H7 (cell line): ENCODE measurements at places on chromosomes 12 and 14. TPM values are rescaled to one million over a fixed set of nuclear protein-coding genes. Genes with fewer than 3 reads are reported as not detected.

The C12orf60 gene
- 1.7 and 3.0 TPM in 2 replicates for total RNA-seq

DNA sequence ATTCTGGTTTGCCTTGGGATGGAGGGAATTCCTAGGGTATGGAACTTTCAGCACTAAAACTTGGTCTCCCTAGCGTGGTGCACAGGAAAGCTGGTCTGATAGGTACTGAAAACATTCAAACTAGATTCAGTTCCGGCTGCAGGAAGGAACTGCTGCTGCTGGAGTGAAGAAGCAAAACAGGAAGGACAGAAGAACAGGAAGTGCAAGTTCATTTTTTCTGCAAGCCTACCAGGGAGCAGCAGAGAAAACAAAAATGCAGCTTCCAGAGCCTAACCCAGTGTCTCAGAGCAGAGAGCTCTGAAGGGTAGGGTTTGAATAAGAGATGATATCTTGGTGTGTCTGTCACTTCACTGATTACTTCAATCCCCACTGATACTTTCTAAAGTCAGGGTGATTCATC is 165.2 kb downstream of the VRK1 start:
- no peak for DNase-seq

GRCh38 chr12:67364228-67364627 is 95.1 kb downstream of the CAND1 start:
- no peak for DNase-seq

DNA sequence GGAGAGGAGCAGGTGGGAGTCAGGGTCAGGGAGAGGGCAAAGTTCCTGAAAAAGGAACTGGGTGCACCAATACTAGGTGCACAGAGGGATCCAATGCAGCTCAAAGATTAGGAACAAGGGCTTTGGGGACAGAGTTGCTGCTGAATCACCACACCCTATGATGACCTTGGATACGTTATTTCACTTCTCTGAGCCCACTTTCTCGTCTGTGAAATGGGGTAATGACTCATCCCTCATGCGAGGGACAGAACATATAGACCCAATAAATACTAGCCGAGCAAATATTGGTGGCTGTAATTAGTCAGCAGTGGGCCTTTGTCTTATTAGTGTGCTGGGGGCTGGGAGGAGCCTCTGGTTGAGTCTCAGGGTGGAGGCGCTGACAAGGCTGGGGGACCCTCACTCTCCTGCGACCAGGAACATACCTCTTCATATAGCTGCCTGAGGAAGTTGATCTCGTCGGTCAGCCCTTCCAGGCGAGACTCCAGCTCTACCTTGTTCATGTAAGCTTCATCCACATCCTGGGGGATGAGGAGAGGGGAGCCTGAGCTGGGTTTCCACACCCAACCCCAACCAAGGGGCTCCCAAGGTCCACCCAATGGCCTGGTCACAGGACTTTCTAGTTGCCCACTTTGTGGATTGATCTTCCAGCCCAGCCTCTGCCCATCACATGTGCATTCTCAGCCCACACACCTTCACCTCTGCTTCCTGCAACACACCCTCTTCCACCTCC is 4.5 kb downstream of the KRT8 start:
- DNase-seq, result no peak

DNA sequence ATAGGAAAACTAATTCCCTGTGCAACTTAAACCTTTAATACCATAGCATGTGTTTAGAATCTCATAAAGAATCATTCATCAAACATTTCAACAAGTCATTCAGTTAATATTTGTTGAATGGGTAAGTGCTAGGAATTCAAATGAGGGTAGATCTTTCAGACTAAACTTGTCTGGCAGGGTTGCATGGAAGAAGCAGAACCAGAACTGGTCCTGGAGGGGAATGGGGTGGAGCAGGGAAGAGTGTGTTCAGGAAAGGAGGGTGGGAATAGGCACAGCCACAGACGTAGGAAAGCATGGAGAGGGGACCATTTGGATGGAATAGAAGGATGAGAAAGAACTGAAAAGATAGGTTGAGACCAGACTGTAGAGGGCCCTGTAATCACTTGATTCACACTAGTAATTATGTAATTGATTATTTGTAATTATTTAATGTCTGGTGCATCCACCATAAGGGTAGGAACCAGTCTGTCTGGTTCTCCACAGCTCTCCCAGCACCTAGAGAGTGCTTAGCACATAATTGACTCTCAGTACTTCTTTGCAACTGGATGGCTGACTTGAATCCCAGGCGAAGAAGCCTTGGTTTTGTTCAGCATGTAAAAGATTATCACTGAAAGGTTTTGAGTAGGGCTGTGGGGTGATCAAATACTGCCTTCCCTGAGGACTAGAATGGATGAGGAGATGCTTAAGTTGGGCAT is 3.0 kb upstream of the MAP3K9 start:
- DNase-seq, result no peak

- no peak for DNase-seq
These were observed 418.0 kb downstream of the RGS6 start for GRCh38 chr14:72350215-72350614.

DNA sequence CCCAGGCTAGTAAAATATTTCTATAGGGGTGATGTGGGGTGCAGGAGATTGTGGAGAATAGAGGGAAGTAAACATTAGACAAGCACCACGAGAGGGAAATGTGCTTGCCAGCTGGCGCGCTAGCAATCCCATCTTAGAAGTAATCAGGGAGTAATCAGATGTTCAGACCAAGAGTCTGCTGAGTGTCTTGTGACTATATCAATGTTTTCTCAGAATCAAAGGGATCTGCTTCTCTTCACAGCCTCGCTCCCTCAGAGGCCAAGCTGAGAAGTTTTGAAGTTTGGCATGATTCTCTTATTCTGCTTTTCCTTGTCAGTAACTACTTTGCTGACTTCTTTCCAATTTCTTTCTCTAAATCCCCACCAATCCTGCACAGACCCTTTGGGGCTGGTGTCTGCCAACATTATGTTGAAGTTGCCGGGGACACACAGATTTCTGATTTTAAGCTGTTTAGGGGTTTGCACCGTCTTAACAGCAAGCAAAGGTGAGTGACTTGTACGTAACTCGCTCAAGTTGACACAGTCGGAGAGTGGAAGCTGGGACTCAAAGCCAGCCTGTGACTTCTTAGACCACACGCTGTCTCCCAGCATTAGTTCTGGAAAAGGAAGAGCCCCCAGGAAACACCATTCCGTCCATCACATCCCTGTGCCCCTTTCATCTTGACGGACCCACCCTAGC is 22.0 kb upstream of the TSPAN9 start:
- peak; percentile 18 for DNase-seq

GRCh38 chr12:101714877-101715444 is 17.5 kb downstream of the CHPT1 start:
- DNase-seq, result no peak

- no peak for DNase-seq
These were observed 80.7 kb upstream of the KRR1 start for GRCh38 chr12:75592086-75592485.

DNA sequence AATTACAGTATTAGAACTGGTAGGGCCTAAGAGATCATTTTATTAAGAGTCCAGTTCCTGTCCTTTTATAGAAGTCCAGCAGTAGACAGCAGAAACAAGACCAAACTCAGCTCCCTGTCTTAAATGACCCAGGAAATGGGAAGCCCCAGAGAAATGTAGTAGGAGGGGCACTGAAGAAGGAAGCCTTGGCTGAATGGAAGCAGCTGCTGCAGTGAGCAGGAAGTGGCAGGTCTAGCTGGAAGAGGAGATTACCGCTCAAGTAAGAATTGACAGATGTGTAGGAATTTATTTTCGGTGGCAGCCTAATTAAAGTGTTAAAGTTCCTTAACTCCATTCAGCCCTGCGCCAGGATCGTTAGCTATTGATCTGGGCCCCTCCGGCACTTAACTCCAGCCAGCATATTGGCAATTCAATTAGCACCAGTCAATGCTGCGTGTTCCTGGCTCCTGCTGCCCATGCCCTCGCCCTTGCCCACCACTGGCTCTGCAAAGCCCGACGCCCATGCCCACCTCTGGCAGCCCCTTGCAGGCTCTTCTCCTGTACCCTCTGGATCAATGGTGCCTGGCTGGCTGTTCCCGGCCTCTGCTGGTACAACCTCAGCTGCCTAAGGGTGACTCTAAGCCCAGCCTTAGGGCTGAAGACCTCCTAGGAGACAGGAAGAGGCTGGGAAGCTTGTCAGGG is 21.1 kb downstream of the ZFHX2 start:
- no peak for DNase-seq
